ENCODE measurements at places on chromosomes 4 and X.

GRCh38 chr4:31088600-31089230 is 368.5 kb downstream of the PCDH7 start:
- H3K4me3 ChIP-seq, result no peak overlapping the region
- H3K27me3 ChIP-seq, result no peaks in the 10 kb centered on the region
- H3K36me3 ChIP-seq, result no peaks in the 10 kb centered on the region
- no peaks in the 10 kb centered on the region for H3K4me1 ChIP-seq
- DNase-seq, result no peak

DNA sequence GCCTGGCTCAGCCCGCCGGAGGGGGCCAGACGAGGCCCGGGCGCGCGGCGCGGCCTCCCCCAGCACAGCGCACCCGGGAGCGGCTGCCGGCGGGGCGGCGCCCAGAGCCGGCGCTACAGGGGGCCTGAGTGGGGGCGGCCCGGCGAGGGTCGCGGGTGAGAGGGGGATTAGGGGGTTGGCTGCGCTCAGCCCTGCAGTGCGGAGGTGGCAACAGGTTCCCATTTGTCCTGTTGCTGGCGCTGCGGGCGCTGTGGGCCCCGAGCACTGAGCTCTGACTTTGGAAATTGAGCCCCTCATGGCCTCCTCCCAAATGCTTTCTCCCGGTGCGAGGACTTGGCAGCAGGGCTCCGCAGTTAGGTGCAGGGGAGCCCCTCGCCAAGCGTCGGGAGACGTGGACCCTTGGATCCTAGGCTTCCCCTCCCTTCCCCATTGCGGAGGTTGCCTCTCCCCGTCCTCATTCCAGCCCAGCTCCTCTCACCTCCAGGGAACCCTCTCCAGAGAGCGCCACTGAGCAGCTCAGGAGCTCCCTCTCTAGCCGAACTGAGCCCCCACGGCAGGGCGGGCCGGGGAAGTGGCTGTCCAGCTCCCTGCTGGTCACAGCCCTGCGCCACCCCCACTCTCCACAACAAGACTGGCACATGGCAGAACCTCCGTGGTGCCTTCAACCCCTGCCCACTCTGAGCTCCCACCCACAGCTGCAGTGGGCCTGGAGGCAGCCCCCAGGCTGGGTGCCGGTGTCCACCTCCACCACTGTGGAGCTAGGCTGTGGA is 2.5 kb upstream of the DUSP9 start:
- no peak overlapping the region for H3K27ac ChIP-seq
- H3K4me1 ChIP-seq, result peaks cover 8% of the 10 kb centered on the region
- H3K4me3 ChIP-seq, result no peak overlapping the region
- H3K36me3 ChIP-seq, result no peaks in the 10 kb centered on the region
- no peak for DNase-seq

DNA sequence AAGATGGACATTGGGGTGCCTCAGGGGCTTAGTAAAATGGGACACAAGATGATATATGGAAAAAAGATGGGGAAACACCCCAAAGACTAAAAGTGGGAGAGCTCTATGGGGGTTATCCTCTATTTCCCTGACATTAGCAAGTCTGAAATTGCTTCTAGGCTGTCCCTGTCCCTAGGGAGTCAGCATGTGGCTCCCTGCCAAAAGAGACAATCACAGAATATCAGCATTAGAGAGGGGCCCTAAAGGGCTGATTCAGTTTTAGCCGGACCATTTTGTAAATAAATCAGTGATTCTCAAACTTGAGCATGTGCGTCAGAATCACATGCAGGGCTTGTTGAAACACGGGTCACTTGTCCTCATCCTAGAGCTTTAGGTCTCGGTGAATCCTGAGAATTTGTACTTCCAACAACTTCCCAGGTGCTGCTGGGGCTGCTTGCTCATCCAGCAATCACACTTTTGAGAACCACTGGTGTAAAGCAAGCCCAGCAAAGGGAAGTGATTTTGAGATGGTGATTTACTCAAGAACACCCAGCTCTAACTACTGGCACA is 165.3 kb upstream of the DGKK start:
- no peaks in the 10 kb centered on the region for H3K27me3 ChIP-seq
- H3K4me1 ChIP-seq, result no peaks in the 10 kb centered on the region
- no peak overlapping the region for H3K27ac ChIP-seq
- DNase-seq, result no peak

- H3K27ac ChIP-seq, result no peak overlapping the region
- peaks cover 6% of the 10 kb centered on the region for H3K27me3 ChIP-seq
- no peaks in the 10 kb centered on the region for H3K4me1 ChIP-seq
- peaks cover 2% of the 10 kb centered on the region for H3K36me3 ChIP-seq
- DNase-seq, result no peak
Measured at GRCh38 chr4:82770607-82771006, 28.0 kb downstream of the SCD5 start.

DNA sequence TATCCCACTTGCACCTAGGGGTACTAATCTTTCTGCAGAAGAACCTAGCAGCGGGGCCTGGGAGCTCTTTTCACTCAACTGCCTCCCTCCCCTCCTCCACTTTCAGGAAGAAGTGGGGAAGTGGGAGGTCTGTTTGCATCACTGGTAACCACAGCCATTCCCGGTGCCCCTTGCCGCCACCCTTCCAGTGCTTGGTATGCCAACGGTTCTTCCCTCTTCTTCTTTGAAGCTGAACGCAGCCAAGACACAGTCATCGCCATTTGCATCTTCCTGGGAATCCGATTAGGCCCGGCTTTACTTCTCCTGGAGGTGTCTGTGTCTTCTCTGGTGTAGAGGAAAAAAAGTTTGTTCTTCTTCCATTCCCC is 47.2 kb upstream of the RBPJ start:
- no peak overlapping the region for H3K27ac ChIP-seq
- peaks cover 20% of the 10 kb centered on the region for H3K4me1 ChIP-seq
- DNase-seq, result no peak
- peaks cover 4% of the 10 kb centered on the region for H3K27me3 ChIP-seq
- no peak overlapping the region for H3K4me3 ChIP-seq
- no peaks in the 10 kb centered on the region for H3K36me3 ChIP-seq

DNA sequence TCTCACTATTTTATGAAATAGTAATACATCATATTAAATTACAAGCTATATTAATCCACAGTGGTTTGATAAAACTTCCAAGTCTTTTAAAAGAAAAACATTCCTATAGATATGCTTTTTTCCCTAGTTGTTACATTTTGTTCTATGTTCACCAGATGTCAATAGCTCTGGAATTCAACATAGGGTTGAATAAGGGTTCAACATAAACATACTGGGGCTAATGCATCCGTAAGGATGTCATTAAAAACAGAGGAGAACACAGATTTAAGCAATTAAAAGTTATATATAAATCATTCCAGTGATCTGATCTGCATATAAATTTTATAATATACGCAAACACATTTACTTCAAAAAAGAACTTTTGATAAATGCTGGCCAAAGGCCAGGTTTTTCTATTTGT is 32.5 kb downstream of the SULT1B1 start:
- H3K27ac ChIP-seq, result no peak overlapping the region
- H3K27me3 ChIP-seq, result no peaks in the 10 kb centered on the region
- H3K4me3 ChIP-seq, result no peak overlapping the region
- no peaks in the 10 kb centered on the region for H3K36me3 ChIP-seq

- H3K27ac ChIP-seq, result no peak overlapping the region
- no peaks in the 10 kb centered on the region for H3K36me3 ChIP-seq
- no peaks in the 10 kb centered on the region for H3K27me3 ChIP-seq
- H3K4me1 ChIP-seq, result no peaks in the 10 kb centered on the region
Measured at GRCh38 chrX:2921750-2922149, 7.4 kb downstream of the ARSD start.

GRCh38 chr4:79687006-79687405 is 279.0 kb upstream of the GK2 start:
- no peaks in the 10 kb centered on the region for H3K27me3 ChIP-seq
- H3K4me1 ChIP-seq, result no peaks in the 10 kb centered on the region
- H3K27ac ChIP-seq, result no peak overlapping the region
- H3K36me3 ChIP-seq, result no peaks in the 10 kb centered on the region
- DNase-seq, result no peak

- no peaks in the 10 kb centered on the region for H3K36me3 ChIP-seq
- DNase-seq, result no peak
- H3K27ac ChIP-seq, result no peak overlapping the region
Measured at GRCh38 chr4:171553961-171554360, 259.2 kb upstream of the GALNTL6 start.

- no peaks in the 10 kb centered on the region for H3K36me3 ChIP-seq
- no peaks in the 10 kb centered on the region for H3K27me3 ChIP-seq
- H3K4me1 ChIP-seq, result no peaks in the 10 kb centered on the region
- DNase-seq, result no peak
- H3K4me3 ChIP-seq, result no peak overlapping the region
Measured at GRCh38 chrX:143536176-143536575, 18.9 kb upstream of the SPANXN3 start.

GRCh38 chrX:38268011-38268410 is 47.3 kb upstream of the SRPX start:
- no peaks in the 10 kb centered on the region for H3K27me3 ChIP-seq
- no peak overlapping the region for H3K27ac ChIP-seq
- DNase-seq, result no peak

- H3K4me3 ChIP-seq, result no peak overlapping the region
- H3K36me3 ChIP-seq, result peaks cover 2% of the 10 kb centered on the region
- DNase-seq, result no peak
- H3K4me1 ChIP-seq, result peaks cover 3% of the 10 kb centered on the region
- H3K27ac ChIP-seq, result no peak overlapping the region
Measured at GRCh38 chrX:96721354-96721753, 36.7 kb downstream of the DIAPH2 start.

- no peak overlapping the region for H3K4me3 ChIP-seq
- no peaks in the 10 kb centered on the region for H3K4me1 ChIP-seq
- H3K27ac ChIP-seq, result no peak overlapping the region
- H3K36me3 ChIP-seq, result no peaks in the 10 kb centered on the region
Measured at GRCh38 chr4:8171984-8172924, 13.6 kb upstream of the ABLIM2 start.

DNA sequence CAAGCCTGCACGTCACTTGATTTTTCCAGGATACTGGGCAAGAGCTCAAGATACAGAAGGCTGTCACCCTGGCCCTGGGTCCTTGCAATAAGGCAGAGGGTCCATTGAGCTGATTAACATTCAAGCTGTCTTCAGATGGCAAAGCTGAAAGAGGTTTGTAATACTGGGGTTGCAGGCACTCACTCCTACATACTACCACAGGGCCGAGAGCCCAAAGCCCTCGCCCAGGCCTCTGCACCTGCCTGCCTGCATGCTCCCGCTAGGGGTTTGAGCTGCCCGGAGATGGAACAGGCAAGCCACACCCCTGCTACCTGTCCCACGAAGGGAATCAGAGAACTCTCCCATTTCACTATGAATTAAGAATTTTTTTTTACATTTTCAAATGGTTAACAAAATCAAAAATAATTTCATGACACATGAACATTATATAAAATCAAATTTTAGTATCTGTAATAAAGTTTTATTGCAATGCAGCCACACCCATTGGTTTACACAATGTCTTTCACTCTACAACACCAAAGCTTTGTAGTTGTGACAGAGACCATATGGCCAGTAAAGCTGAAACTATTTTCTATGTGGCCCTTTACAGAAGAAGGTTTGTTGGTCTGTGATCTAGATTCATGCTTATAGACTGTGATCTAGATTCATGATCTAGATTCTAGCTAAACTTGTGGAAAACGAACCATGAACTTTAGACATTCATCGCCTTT is 530.4 kb upstream of the IGFBP7 start:
- no peaks in the 10 kb centered on the region for H3K4me1 ChIP-seq
- no peak overlapping the region for H3K27ac ChIP-seq
- no peak overlapping the region for H3K4me3 ChIP-seq
- no peak for DNase-seq
- no peaks in the 10 kb centered on the region for H3K36me3 ChIP-seq

- H3K4me1 ChIP-seq, result no peaks in the 10 kb centered on the region
- no peak overlapping the region for H3K4me3 ChIP-seq
- no peak for DNase-seq
Measured at GRCh38 chr4:156201050-156201449, 247.4 kb upstream of the CTSO start.

DNA sequence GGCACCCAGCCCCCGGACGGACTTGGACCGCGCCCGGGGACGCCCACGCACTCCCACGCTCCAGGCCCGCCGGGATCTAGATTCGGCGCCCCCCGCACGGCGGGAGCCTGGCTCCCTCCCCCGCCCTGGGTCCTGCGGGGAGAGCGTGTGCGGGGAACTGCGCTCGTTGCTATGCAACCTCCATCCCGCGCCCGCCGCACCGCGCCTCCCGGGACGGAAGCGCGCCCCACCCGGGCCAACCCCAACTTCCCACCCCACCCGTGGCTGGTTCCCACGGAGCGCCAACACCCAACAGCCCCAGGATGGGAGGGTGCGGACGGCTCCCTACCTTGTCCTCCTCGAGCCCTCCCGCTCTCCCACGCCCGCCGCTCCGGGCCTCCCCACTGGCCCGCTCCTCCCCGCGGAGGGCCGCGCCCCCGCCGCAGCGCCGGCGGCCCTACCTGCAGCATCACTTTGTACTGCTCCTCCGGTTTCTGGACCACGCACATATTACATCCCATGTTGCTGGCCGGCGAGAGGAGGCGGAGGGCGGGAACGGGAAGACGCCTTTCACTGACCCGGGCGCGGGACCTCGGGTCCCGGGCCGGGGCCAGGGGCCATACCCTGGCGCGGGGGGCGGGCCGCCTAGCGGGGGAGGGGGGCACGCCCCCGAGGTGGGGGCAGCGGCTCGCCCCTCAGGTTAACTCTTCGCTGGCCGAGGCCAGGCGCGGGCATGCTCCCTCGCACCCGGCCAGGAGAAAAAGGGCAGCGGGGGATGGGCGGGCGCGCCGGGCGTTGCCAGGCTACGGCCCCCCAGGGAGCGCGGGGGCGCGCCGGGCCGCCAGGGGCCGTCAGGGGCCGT is at the start of gene PDZD4:
TSS of gene PDZD4 (minus strand) at position 746 of the 841 bp plus-strand sequence. CDS start at position 500, 246 bp downstream.
- no peaks in the 10 kb centered on the region for H3K36me3 ChIP-seq
- H3K27ac ChIP-seq, result no peak within 1 kb of the TSS
- peaks cover 4% of the 10 kb centered on the region for H3K4me1 ChIP-seq
- no peak within 1 kb of the TSS for H3K4me3 ChIP-seq
- H3K27me3 ChIP-seq, result peaks cover 37% of the 10 kb centered on the region

GRCh38 chr4:42377497-42377896 is 19.8 kb upstream of the SHISA3 start:
- no peak overlapping the region for H3K4me3 ChIP-seq
- H3K4me1 ChIP-seq, result no peaks in the 10 kb centered on the region
- no peak overlapping the region for H3K27ac ChIP-seq
- H3K36me3 ChIP-seq, result no peaks in the 10 kb centered on the region
- H3K27me3 ChIP-seq, result peaks cover 16% of the 10 kb centered on the region

DNA sequence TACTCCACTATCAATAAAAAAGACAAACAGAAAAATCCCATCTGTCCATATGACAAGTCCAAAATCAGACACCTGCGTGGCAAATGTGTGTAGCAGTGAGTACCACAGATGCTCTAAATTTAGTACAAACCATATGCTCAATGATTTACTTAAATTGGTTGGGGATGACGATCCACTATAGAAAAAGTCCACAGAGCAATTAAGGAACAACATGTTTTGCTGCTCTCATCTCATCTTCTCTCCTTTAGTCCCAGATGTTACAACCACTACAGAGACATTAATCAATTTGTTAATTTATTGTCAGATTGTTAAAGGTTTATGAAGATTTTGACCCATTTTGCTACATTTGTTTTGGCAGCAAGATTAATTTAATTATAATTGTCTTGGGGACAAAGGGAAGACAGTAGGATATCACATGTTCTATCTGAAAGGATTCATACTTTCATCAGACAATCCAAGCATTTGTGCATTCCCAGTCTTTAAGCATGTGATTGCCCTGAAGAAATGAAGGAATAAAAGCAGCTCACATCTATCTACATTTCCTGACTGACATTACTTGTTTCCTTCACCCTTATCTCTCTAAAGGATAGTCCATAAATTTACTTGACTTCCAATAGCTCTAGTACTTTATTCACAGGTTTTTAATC is 2268.1 kb downstream of the PCDH7 start:
- no peaks in the 10 kb centered on the region for H3K4me1 ChIP-seq
- no peak for DNase-seq
- no peak overlapping the region for H3K27ac ChIP-seq
- no peaks in the 10 kb centered on the region for H3K36me3 ChIP-seq

Measured in activated CD8-positive, alpha-beta T cell treated with anti-CD3 and anti-CD28 coated beads, Interleukin-2, amount 10 ng/mL, durations not matched to agents 7 days and 5 days (primary cell).